Kidney epithelial cell (primary cell): ENCODE measurements at places on chromosomes 12 and 14. TPM values are rescaled to one million over a fixed set of nuclear protein-coding genes. Genes with fewer than 3 reads are reported as not detected.

GRCh38 chr12:121489874-121490273 lies 90.0 kb downstream of the RNF34 start:
- no peak for DNase-seq

GRCh38 chr12:6529291-6529737 lies 5.0 kb upstream of the GAPDH start:
- no peak for DNase-seq

DNA sequence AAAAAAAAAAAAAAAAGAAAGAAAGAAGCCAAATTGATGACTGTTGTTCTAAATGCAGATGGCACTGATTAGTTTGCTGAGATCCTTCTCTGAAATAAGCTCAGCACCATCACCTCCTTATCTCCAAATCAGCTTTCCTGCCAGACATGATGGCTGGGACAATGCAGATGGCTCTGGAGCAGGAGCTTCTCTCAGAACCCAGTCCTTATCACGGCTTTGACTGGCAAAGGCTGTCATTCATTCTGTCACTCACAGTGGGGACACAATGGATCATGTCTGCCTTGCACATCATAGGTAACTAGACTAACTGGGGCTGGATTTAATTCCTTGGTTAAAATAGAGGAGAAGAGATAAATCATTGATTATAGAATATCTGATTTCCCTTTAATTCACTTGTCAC lies 146.3 kb downstream of the PDZRN4 start:
- no peak for DNase-seq

The AQP6 gene
- total RNA-seq: not detected in 2 replicates

The MYRFL gene
- total RNA-seq: 0.13 TPM in 1 of 2 replicates, not detected in the other
